ENCODE measurements at places on chromosomes 12 and 14. TPM values are rescaled to one million over a fixed set of nuclear protein-coding genes. Genes with fewer than 3 reads are reported as not detected.

DNA sequence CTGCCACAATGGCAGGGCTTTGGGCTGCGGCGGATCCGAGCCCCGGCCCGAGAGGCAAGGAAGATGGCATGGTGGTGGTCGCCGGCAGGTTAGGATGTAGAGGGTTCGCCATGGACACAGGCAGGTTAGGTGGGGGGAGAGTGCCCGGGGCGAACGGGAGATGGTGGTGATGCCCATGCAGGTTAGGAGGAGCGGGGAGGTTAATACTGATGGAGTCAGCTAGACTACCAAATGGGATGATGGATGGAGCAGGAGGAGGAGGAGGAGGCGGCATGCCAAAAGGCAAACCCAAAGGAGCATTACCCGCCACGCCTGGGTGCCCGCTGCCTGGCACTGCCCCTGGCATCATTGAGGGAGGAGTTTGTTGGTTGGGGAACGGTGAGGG, 6.2 kb downstream of the MYL6 start:
- DNase-seq: no peak

Gene KRT4
- not detected for total RNA-seq

DNA sequence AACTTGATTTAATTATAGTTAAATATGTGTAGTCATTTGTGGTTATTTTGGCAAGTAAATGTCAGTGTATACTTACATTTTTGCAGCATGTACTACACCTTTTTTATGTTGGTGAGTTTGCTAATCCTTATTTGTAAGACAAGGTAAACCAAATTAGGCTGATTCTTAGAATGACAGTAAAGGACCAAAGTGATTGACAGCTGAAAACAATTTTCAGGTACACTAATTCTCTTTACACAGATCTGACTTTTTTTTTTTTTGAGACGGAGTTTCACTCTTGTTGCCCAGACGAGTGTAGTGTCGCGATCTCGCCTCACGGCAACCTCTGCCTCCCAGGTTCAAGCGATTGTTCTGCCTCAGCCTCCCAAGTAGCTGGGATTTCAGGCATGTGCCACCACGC, 8.4 kb downstream of the SLC25A3 start:
- no peak for DNase-seq

- DNase-seq: peak; percentile 79
These were observed at the start of gene LRIG3 for GRCh38 chr12:58920102-58920960. TSS of gene LRIG3 (minus strand) at chr12:58920504. CDS start at chr12:58920235, 269 bp downstream.

Gene ANKRD33
- 1.7 TPM for total RNA-seq

Gene JAG2
- 11.8 TPM for total RNA-seq

Gene MUCL1
- not detected for total RNA-seq

DNA sequence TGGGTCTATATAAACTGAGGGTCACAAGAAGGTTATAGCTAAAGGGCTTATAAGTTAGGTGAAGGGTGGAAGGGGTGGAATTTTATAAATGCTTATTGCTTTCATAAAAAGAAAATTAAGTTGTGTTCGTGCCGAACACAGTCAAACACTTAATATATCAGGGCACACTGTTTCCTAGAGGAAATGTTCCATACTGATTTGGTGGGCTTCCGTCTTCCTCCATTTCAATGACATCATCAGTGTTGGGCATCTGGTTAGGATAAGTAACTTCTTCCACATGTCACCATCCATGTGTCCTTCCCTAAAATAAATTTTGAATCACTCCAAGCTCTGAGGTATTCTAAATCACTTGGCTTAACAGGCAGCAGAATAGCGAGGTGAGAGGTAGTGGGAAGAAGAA, 466.4 kb downstream of the MED13L start:
- DNase-seq: no peak

- DNase-seq: no peak
These were observed 88.6 kb downstream of the EPS8 start for GRCh38 chr12:15700595-15700994.

DNA sequence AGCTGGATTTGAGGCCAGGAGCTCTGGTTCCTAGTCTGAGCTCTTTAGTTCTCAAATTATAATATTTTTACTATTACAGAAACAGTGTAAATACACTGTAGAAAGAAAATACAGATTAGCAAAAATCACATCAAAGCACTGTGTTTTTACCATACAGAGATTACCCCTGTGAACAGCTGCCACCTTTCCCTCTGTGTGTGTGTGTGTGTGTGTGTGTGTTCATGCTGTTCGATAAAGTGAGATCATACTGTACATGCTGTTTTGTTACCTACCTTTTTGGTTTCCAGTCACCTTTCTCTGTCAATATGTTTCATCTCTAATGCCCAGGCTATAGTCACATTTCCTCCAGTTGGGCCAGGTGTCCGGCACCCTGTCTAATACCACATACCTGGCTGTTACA, 26.9 kb downstream of the MVK start:
- no peak for DNase-seq

DNA sequence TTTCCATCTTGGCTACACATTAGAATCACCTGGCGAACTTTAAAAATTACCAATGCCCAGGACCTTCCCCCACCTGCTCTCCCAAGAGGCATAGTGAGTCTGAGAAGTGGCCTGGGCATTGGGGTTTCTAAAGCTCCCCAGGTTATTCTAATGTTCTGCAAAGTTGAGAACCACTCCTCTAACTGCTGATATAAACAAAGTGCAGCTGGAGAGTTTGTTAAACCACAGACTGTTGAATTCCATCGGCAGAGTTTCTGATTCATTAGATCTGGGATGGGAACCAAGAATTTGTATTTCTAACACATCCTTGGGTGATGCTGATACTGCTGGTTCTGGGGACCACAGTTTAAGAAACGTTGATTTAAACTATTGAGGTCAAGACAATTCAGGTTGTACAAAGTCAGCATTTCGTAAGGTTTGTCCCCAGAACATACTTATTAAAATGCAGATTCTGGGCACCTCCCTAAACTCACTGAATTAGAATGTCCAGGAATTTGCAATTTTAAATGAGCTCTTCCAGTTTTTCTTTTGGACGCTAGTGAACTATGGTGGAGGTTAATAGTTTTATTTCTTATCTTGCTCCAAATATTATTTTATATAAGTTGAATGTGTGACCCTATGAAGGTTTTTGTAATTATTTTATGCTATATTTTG, 309.1 kb downstream of the NRXN3 start:
- DNase-seq: no peak

DNA sequence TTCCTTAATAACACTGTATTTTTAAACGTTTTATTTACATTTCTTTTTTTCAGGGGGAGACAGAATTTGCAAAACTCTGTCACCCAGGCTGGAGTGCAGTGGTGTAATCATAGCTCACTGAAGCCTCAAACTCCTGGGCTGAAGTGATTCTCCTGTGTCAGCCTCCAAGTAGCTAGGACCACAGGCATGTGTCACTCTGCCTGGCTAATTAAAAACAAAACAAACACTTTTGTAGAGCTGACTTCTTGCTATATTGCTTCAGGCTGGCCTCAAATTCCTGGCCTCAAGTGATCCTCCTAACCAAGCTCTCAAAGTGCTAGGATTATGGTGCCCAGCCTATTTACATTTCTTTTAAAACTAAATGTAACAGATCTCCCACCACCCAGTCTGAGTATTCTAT, 12.7 kb downstream of the CPSF6 start:
- no peak for DNase-seq

DNA sequence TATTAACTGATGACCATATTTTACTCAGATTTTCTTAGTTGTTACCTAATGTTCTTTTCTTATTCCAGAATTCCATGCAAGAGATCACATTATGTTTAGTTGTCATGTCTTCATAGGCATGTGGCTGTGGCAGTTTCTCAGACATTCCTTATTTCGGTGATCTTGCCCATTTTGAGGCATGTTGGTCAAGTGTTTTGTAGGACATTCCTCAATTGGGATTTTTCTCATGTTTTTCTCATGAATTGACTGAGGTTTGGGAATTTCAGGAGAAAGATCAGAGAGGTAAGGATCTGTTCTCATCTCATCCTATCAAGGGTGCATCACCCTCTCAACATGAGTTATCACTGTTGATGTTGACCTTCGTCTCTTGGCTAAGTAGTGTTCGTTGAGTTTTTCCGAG, 81.3 kb downstream of the CHST11 start:
- no peak for DNase-seq

GRCh38 chr14:100654025-100654813, 67.0 kb upstream of the BEGAIN start:
- DNase-seq: no peak

Gene HNF1A
- total RNA-seq: not detected

Gene ANO2
- 4.0 TPM for total RNA-seq

GRCh38 chr14:73759183-73759713, 45.1 kb upstream of the PNMA1 start:
- DNase-seq: no peak

Gene FAM216A
- 16.9 TPM for total RNA-seq

DNA sequence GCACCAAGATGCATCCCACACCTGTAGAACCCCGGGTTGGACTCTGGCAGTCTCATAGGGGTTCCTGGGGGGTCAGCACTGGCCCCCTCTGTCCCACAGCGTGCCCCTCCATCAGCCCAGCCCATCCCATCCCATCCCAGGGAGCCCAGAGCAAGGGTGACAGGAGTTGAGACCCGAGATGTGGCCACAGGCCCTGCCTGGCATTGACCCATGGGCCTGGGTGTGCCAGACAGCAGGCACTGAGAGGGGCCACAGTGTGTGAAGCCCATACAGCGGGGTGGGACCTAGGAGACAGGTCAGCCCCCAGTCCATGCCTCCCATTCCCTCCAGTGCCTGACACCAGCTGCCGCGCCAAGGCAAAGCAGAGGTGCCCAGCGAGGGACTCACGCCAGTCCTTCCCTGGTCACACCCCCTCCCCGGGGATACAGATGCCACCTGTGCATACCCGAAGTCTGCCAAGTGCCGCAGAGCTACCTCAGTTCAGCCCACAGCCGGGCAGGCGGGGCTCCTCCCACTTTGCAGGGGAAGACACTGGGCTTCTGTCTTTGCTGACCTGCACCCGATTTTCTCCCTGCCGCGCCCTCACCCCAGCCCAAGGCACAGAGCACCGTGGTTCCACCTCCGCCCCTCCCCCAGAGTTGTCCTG, 50.4 kb downstream of the CYP46A1 start:
- DNase-seq: peak; percentile 10

- DNase-seq: peak; percentile 5
These were observed 26.9 kb downstream of the JAG2 start for GRCh38 chr14:105141486-105142281.

GRCh38 chr12:31105668-31106067, 32.0 kb downstream of the DDX11 start:
- no peak for DNase-seq

DNA sequence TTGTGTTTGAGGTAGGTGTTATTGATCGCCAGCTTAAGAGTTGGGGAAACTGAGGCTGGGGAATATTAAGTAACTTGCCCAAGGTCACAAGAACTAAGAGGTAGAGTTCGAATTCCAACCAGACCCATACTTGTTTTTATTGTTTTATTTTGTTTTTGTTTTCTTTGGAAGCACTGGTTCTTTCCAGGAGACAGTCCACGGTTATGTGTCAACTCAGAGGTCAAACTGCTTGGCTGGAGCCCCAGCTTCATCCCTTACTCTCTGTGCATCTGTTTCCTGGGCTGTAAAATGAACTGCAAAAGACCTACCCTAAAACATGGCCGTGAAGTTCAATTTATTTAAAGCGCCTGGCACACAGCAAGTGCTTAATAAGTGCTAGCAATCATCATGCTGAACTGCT, 74.4 kb upstream of the MAP1LC3B2 start:
- no peak for DNase-seq

GRCh38 chr14:52701223-52701622, 5.8 kb upstream of the PSMC6 start:
- no peak for DNase-seq

DNA sequence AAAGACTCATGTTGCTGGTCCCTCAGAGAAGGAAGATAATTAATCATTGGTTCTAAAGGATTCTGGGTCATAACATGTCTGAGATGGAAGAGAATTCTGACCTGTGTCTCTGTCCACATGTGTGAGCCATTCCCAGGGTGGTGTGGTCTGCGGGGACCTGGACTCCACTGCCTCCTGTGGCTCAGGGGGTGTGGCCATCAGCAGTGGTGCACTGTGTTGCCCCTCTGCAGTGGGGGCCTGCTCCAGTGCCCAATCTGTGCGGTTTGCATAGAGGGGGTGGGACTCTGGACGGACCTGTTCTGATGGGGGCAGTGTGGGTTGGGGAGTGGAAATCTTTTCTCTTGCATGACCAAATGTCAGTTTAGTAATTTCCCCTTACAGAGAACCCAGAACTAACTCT, 13.5 kb downstream of the KRT85 start:
- no peak for DNase-seq

Gene KERA
- total RNA-seq: not detected

DNA sequence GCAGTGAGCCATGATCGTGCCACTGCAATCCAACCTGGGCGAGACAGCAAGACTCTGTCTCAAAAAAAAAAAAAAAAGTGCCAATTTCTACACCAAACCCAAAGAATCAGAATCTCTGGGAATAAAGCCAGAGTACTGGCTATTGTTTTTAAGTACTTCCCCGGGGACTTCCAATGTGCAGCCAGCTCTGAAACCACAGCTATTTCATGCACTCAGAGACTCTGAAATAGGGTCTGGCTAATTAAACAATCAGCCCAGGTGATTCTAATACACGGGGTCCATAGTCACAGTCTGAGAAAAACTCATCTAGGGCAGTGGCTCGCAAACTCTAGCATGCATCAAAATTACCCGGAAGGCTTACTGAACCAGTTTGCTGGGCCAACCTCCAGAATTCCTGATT, 56.3 kb downstream of the SIX6 start:
- DNase-seq: no peak

Gene FGF23
- total RNA-seq: 0.24 TPM

- DNase-seq: no peak
These were observed 378.7 kb upstream of the KITLG start for GRCh38 chr12:88958946-88959345.

GRCh38 chr14:103216857-103217256, 93.6 kb downstream of the TNFAIP2 start:
- DNase-seq: no peak

Gene CCDC198
- total RNA-seq: not detected

Gene STYK1
- 1.9 TPM for total RNA-seq

- DNase-seq: no peak
These were observed 13.5 kb downstream of the HIP1R start for GRCh38 chr12:122848471-122849351.

Gene CLEC1B
- total RNA-seq: not detected

Gene GRIN2B
- total RNA-seq: 1.6 TPM
